ENCODE measurements at places on chromosomes 7 and 10.

GRCh38 chr7:77548206-77548605, 11.1 kb downstream of the PTPN12 start:
- DNase-seq = no peak

DNA sequence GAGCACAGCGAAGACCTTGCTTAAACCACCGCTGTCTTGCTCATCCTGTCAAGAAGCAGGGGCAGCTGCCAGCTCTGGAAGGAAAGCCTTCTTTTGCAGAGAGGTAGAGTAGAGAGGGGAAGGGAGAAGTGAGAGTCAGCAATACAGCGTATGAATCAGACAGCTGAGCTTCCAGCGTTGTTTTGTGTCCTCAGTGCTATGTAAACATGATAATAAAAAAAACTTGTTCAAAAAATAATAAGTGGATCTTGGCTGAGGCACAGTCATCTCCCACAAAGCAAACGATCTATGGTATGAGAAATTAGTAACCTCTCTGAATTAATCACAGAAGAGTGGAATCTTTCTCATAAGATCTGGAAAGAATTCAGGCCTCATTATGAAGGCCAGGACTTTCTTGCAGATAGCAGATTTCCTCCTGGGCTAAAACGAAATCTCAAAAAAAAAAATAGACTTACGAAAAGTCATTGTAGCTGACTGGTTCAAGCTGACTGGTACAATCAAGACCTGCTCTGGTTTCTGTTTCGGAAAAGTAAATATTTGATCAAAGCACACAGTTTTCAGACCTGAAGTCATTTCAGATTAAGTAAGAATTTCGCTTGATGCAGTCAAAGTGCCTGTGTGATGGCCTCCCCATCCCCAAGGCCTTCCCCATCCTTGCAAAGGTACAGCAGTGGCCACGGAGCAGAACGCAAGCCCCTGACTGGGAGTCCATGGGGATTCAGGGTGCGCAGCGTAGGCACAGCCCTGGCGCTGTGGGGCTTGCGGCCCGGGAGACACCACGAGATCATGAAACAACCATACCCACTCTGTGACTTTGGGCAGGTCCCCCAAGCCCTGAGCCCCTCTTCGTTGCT, 29.4 kb downstream of the CHST15 start:
- no peak for DNase-seq

- no peak for DNase-seq
These were observed 1249.1 kb downstream of the TYW1 start for GRCh38 chr7:68245688-68246087.

DNA sequence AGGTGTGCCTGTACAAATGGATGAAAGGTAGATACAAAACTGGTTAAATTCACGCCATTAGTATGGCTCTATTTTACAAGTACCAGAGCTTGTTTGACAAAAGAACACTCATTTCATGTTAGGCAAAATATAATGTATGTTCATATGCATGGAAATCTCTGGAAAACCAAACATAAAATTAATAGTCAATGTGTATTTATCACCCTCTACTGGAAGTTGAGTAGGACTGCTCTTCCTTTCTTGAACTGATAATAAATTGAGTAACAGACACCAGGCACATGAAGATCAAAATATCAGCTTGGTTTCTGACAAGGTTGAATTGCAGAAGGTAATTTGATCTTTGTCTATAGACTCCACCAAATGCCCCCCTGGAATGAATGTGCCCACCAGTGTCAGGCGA, 19.8 kb upstream of the AKR1B1 start:
- no peak for DNase-seq

- no peak for DNase-seq
These were observed 715.5 kb downstream of the SORCS3 start for GRCh38 chr10:105356626-105357025.

GRCh38 chr7:90409667-90410066, 6.4 kb downstream of the CLDN12 start:
- no peak for DNase-seq

GRCh38 chr10:132418527-132419416, 21.8 kb downstream of the PWWP2B start:
- DNase-seq = no peak

GRCh38 chr10:69051303-69051702, 36.6 kb upstream of the SRGN start:
- no peak for DNase-seq

GRCh38 chr7:36658335-36659171, 65.7 kb downstream of the AOAH start:
- DNase-seq = no peak

DNA sequence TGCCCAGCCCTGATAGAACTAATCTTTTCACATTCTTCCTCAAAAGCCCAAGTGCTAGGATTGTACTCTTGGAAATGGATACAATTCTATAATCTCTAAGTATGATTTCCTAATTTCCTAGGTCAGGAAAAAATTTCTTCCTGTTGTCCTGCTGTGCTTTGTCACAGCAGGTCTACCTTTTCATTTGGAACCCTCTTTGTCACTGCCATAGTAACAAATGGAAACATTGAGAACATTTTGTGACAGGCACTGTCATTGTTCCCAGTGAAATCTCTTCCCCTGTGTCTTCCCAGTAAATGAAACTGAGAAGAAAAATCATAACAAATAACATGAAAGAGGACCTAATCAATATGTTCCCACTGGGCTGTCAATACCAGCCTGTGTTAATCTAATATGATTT, 150.9 kb upstream of the KAT6B start:
- DNase-seq = no peak

DNA sequence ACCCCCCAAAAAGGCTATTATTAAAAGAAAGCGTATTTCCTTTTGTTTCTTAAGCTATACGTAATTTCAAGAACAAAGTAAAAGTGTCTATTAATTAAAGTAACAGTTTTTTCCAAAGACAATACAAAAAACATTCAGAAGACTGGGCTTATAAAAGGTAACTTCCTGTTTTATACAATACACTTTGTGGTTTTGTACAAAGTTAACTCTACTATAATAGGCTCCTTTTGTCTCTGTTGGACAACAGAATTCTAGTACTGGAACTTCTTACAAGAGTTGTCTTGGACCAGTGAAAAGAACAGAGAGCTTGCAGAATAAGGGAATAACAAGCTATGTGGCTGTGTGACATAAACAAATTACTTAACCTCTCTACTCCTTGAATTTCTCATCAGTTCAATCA, 21.5 kb downstream of the SFMBT2 start:
- no peak for DNase-seq

GRCh38 chr7:17829001-17829400, 111.3 kb downstream of the SNX13 start:
- DNase-seq = no peak

GRCh38 chr7:55548295-55548731, 24.0 kb downstream of the VOPP1 start:
- DNase-seq = no peak

- no peak for DNase-seq
These were observed 234.2 kb upstream of the LRRN3 start for GRCh38 chr7:110856704-110857103.

DNA sequence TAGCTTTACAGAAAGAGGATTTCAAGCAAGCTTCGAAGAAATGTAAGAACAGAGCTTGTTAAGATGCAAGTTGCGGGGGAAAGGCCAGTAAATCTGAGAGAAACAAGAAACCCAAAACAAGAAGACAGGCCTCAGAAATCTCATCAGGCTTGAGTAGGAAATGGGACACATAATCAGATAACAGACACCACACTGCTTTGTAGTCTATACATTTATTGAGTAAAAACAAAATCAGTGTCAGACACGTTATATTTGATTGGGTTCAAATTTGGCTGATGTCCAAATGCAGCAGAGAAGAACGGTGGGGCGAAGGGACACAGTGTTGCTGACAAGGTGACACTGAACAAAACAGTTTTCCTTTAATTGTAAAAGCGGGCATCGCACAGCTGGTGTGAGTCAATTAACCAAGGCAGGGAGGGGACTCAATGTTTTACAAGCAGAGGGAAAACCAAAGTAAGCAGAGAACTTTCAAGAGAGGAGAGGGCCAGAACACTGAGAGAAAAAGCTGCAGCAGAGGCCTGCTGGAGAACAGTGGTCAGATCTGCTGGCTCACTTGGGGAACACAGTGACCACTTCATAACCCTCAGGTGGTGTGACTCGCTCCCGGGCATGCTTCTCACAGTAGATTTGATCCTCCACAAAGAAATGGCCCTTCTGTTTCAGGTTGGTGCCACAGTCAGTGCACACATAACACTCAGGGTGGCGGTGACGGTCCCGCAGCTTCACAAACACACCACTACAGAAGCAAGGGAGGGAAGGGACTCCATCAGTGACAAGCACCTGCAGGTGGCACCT, 43.5 kb downstream of the ACSM6 start:
- no peak for DNase-seq

- DNase-seq = no peak
These were observed 29.0 kb downstream of the DIP2C start for GRCh38 chr10:660413-660969.

DNA sequence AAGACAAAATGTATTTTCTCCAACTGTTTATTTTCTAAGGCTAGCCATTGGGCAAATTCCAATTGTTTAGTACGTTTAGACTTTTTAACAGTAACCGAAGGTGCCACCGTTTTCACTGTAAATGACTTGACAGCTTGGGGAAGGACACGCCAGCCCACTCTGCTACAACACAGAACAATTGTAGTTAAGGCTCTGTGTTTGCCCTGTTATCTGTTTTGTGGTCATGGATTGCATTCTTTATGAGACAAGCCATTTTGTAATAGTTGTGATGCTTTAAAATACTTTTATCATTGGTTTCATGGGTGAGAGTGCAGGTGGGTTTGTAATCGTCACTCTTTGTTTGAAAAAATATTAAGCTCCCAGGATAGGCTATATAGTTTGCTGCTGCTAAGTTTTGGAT, 6.6 kb upstream of the PITRM1 start:
- no peak for DNase-seq

Measured in stimulated activated CD4-positive, alpha-beta T cell treated with anti-CD3 and anti-CD28 coated beads, Interleukin-15, amount 100 ng/mL, for 1 hour (primary cell).